Thymus (tissue), 14 donors: ENCODE measurements at places on chromosomes 2 and 18.

- H3K4me1 ChIP-seq = peaks cover 21% of the 10 kb centered on the region
- H3K4me3 ChIP-seq = no peak overlapping the region
- no peaks in the 10 kb centered on the region for H3K27me3 ChIP-seq
- peak; percentile 73 for DNase-seq
- peak overlapping the region; percentile 33 for H3K27ac ChIP-seq
Measured at GRCh38 chr2:86078774-86079545, 26.7 kb downstream of the POLR1A start.

- DNase-seq = no peak
- H3K4me3 ChIP-seq = no peak overlapping the region
- H3K4me1 ChIP-seq = peaks cover 58% of the 10 kb centered on the region
- no peaks in the 10 kb centered on the region for H3K27me3 ChIP-seq
Measured at GRCh38 chr2:65299246-65299645, 71.6 kb downstream of the ACTR2 start.

DNA sequence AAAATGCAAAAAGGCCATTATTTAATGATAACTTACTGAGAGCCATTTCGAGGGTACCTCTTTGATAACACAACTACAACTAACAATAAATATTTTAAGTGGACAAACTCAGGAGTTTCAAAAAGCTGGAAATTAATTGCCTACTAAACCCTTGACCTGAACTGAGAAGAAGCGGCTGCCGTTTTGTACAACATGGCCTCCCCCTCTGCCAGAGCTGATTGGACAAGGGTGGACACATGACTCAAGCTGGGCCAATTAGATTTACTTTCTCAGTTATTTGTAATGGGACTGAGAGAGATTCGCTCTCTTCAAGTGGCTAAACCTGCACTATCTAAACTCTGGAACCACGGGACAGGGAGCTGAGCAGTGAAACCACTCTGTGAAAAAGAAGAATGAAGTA lies 135.9 kb upstream of the SERPINE2 start:
- no peak for DNase-seq
- H3K27me3 ChIP-seq = no peaks in the 10 kb centered on the region
- H3K4me3 ChIP-seq = no peak overlapping the region
- H3K27ac ChIP-seq = no peak overlapping the region
- no peaks in the 10 kb centered on the region for H3K36me3 ChIP-seq

GRCh38 chr2:219511547-219512325 lies 2.5 kb upstream of the ASIC4 start:
- DNase-seq = no peak
- peaks cover 36% of the 10 kb centered on the region for H3K4me1 ChIP-seq
- H3K36me3 ChIP-seq = no peaks in the 10 kb centered on the region
- H3K4me3 ChIP-seq = no peak overlapping the region
- peaks cover 51% of the 10 kb centered on the region for H3K27me3 ChIP-seq

- no peaks in the 10 kb centered on the region for H3K36me3 ChIP-seq
- no peaks in the 10 kb centered on the region for H3K4me1 ChIP-seq
- DNase-seq = no peak
- no peaks in the 10 kb centered on the region for H3K27me3 ChIP-seq
- no peak overlapping the region for H3K4me3 ChIP-seq
Measured at GRCh38 chr2:185990861-185991525, 252.4 kb downstream of the FSIP2 start.

DNA sequence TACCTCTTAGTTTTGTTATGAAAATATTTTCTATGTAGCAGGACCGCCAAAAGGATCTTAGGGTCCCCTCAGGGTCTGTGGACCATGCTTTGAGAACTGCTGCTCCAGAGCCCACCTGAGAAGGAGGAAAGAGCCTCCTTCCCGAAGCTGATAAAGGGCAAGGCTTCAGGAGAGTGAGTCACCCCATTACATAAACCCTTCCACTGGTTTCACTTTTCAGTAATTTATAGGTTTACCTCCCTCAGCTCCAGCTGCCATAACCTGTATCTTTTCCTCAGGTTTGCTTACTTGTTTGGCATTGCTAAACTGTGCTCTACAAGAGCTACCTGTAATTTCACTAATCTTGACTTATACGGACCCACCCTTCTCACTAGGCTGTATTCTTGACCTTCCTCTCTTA lies 6.6 kb downstream of the TTLL4 start:
- peaks cover 6% of the 10 kb centered on the region for H3K36me3 ChIP-seq
- no peaks in the 10 kb centered on the region for H3K27me3 ChIP-seq
- DNase-seq = no peak
- no peak overlapping the region for H3K4me3 ChIP-seq

DNA sequence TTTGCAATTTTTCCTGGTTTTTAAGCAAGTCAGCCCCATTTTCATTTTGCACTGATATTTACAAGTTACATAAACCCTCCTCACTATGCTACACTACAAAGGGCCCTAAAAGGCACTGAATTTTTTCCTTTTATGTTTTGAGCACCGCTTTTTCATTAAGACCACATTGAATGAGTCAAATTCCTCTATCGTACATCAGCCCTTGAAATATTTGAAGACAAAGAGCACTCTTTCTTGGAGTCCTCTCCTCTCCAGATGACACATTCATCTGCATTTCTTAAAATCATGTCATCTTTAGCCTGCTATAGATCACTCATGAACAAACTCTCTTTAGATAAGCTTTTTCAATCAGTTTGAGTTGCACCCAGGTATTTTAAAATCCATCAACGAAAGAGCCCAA lies 306.6 kb upstream of the SOX11 start:
- no peaks in the 10 kb centered on the region for H3K27me3 ChIP-seq
- H3K4me3 ChIP-seq = no peak overlapping the region
- no peak for DNase-seq
- no peaks in the 10 kb centered on the region for H3K36me3 ChIP-seq

GRCh38 chr2:45439788-45440773 lies 171.0 kb downstream of the SRBD1 start:
- no peaks in the 10 kb centered on the region for H3K4me1 ChIP-seq
- H3K4me3 ChIP-seq = no peak overlapping the region
- DNase-seq = no peak

GRCh38 chr18:6927153-6927552 lies 190.4 kb downstream of the LAMA1 start:
- H3K36me3 ChIP-seq = no peaks in the 10 kb centered on the region
- DNase-seq = no peak
- H3K27me3 ChIP-seq = no peaks in the 10 kb centered on the region
- no peak overlapping the region for H3K27ac ChIP-seq
- H3K4me1 ChIP-seq = no peaks in the 10 kb centered on the region

- peak overlapping the region; percentile 91 for H3K4me3 ChIP-seq
- peaks cover 13% of the 10 kb centered on the region for H3K36me3 ChIP-seq
- peak overlapping the region; percentile 91 for H3K27ac ChIP-seq
Measured at GRCh38 chr2:25252291-25253152, 84.1 kb upstream of the POMC start.

DNA sequence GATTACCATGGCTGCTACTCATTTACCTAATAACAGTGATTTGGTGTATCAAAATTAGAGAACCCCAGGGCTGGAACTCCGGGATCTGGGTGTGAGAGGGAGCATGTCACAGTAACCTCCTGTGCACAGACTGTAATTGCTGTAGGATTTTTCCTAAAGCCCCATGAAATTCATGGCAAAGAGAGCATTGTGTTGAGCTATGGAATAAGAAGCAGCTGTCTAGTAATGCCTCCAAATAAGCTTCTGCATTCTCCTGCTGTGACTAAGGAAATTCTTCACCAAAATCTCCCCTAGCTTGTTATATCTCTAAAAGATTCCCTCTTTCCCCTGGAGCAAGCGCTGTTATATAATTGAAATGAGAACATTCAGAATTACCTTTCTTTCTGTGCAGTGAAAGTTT lies 158.1 kb upstream of the SPATS2L start:
- no peak overlapping the region for H3K27ac ChIP-seq
- no peaks in the 10 kb centered on the region for H3K4me1 ChIP-seq
- H3K27me3 ChIP-seq = no peaks in the 10 kb centered on the region
- no peaks in the 10 kb centered on the region for H3K36me3 ChIP-seq
- no peak overlapping the region for H3K4me3 ChIP-seq

GRCh38 chr2:240233885-240234502 lies 93.5 kb upstream of the OTOS start:
- no peak overlapping the region for H3K4me3 ChIP-seq
- no peak for DNase-seq
- H3K36me3 ChIP-seq = no peaks in the 10 kb centered on the region
- H3K4me1 ChIP-seq = no peaks in the 10 kb centered on the region

DNA sequence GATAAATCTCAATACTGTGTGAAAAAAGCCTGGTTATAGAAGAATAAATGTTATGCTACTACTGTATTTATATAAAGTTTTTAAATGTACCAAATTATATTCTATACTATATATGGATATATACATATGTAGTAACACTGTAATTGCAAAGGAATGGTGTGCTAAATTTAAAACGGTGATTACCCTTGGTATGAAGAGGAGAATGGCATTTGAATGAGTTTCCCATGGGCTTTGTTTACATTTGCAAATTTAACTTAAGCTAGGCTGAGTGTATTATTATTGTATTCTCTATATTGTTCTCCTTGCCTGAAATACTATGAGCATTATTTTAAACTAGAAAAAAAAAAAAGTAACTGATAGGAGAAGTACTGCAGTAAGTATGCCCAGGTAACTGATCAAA lies 4.7 kb upstream of the SP3 start:
- no peaks in the 10 kb centered on the region for H3K27me3 ChIP-seq
- no peak overlapping the region for H3K27ac ChIP-seq
- no peak for DNase-seq
- H3K4me1 ChIP-seq = no peaks in the 10 kb centered on the region
- no peaks in the 10 kb centered on the region for H3K36me3 ChIP-seq

DNA sequence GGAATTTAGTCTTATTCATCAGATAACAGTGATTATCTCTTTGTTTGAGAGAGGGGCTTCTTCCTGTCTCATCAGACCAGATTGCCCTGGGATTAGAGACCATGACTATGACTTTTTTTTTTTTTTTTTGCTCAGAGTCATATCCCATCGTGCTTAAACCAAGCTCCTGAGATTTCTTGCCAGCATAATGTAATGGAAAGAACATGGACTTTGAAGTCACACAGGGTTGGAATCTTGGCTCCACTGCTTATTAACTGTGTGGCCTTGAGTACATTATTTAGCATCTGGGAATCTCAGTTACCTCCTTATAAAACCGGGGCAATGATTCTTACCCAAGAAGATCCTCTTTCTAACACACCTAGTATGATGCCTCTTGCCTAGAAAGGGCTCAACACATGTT lies 268.3 kb downstream of the DYSF start:
- DNase-seq = no peak
- no peak overlapping the region for H3K27ac ChIP-seq
- H3K4me1 ChIP-seq = no peaks in the 10 kb centered on the region
- H3K4me3 ChIP-seq = no peak overlapping the region

DNA sequence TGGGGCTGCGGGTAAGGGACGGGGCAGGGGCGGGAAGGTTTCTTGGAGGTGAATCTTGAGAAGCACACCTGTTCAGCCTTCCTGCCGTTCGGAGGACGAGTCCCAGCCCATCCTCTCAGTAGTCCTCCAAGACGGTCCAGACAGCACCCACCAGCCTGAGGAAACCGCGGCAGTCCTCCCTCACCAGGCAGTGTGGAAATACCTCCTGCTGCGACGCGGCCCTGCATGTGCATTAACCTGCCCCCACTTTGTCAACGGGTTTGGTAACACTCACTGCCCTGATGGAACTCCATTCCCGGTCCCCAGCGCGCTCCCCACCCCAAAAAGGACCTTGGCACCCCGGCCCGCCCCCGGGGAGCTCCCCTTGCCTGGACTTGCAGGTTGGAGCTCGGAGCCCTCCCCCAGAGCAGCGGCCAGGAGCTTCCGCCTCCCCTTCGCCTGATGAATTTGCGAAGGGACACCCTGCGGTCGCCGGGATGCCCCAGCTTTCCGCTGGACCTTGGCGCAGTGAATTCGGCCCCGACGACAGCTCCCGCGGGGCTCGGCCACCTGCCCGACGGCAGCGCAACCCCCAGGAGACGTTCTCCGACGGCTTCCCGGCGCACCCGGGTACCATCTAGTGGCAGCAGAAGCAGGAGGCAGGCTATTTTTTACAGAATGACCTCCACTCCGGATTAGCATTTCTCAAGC lies 31.5 kb downstream of the ACVR1C start:
- no peaks in the 10 kb centered on the region for H3K27me3 ChIP-seq
- H3K4me3 ChIP-seq = no peak overlapping the region
- DNase-seq = peak; percentile 3
- no peaks in the 10 kb centered on the region for H3K36me3 ChIP-seq
- no peak overlapping the region for H3K27ac ChIP-seq
- H3K4me1 ChIP-seq = no peaks in the 10 kb centered on the region

DNA sequence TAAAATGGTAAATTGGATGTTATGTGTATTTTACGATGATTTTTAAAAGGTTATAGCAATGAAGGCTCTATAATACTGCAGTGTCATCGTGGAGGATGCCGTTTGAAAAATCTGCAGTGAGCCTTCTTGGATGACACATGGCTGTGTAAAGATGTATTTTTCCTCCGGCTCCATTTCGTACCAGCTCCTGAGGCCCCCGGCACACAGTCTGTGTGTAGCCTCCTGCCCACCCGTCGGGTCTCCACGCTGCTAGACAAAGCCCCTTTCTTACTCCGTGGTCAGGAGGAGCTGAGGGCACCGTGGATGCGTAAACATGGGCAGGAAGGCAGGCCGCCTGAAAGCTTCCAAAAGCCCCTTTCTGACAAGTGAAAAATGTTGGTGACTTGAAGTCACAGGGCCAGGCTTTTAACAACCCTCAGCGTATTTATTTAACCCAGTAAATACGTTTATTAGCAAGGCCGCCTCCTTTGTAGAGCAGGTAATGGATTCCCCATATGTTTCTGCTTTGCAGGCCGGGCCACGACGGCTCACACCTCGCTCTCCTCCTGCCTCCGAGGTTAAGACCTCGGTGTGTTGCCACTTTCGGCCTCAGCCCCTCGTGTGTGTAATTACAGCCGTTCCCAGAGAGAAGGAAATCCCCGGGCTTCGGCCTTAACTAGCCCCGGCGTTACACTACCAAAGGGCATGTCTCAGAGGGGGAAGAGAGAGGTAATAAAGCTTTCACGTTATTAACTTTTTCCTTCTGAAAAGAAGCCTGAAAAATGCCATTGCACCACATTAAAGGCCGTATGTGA lies 72.8 kb downstream of the DDX1 start:
- H3K27me3 ChIP-seq = no peaks in the 10 kb centered on the region
- H3K36me3 ChIP-seq = no peaks in the 10 kb centered on the region
- peaks cover 8% of the 10 kb centered on the region for H3K4me1 ChIP-seq
- no peak for DNase-seq
- H3K27ac ChIP-seq = no peak overlapping the region

DNA sequence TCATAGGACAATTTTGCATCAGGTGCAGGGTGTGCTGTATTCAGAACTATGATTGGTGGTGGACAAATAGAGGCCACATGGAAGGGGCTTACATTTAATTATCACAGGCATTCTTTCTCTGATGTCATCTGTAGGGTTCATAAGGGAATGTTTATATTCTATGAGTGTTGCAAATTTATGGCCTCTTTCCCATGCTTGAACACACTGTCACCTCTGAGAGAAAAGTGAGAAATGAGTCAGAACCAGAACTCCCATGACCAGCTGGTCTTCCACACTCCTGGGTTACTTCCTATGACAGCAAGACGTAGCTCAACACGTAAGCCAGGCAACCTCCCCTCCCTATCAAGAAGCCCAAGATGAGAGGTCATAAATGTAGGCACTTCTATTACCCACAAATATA lies 310.8 kb downstream of the PIEZO2 start:
- H3K36me3 ChIP-seq = no peaks in the 10 kb centered on the region
- no peaks in the 10 kb centered on the region for H3K4me1 ChIP-seq
- DNase-seq = no peak
- no peak overlapping the region for H3K27ac ChIP-seq
- H3K4me3 ChIP-seq = no peak overlapping the region
- no peaks in the 10 kb centered on the region for H3K27me3 ChIP-seq

- H3K4me1 ChIP-seq = no peaks in the 10 kb centered on the region
- no peak for DNase-seq
- no peak overlapping the region for H3K4me3 ChIP-seq
- no peaks in the 10 kb centered on the region for H3K36me3 ChIP-seq
- no peak overlapping the region for H3K27ac ChIP-seq
Measured at GRCh38 chr18:42296723-42297122, 341.7 kb downstream of the PIK3C3 start.
